ENCODE measurements at places on chromosomes 11 and 22. TPM values are rescaled to one million over a fixed set of nuclear protein-coding genes. Genes with fewer than 3 reads are reported as not detected.

The RAG2 gene
- not detected for total RNA-seq

The MUC5AC gene
- not detected for total RNA-seq

The DSCAML1 gene
- total RNA-seq: 1.3 TPM

The OR5I1 gene
- total RNA-seq: not detected

The TSPAN18 gene
- 46.4 TPM for total RNA-seq

The MUC5B gene
- total RNA-seq: 1.2 TPM

The HBG2 gene
- total RNA-seq: 1.0 TPM

The TOMT gene
- not detected for total RNA-seq

The TMEM41B gene
- total RNA-seq: 71.6 TPM

The TPP1 gene
- 207 TPM for total RNA-seq

The LYVE1 gene
- 108 TPM for total RNA-seq

GRCh38 chr11:21511835-21512440, 680.9 kb upstream of the ANO5 start:
- peak; percentile 72 for DNase-seq

DNA sequence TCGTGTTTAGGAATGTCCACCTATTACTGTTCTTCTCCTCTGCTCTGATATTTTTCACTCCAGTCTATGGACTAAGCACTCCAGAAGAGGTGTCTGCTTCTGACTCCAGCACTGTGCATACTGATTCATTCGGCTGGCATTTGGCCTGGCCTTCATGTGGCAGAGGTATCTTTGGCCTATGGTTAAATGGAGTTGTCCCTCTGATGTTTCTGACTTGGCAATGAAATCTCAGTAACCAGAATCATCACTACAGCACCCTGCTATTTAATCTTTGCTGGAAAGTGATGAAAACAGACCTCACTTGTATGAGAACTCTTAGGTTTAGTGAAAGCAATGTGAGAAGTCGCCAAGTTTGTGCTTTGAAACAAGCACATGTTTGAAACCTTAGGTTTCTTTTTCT, 155.2 kb downstream of the MAML2 start:
- DNase-seq: no peak

DNA sequence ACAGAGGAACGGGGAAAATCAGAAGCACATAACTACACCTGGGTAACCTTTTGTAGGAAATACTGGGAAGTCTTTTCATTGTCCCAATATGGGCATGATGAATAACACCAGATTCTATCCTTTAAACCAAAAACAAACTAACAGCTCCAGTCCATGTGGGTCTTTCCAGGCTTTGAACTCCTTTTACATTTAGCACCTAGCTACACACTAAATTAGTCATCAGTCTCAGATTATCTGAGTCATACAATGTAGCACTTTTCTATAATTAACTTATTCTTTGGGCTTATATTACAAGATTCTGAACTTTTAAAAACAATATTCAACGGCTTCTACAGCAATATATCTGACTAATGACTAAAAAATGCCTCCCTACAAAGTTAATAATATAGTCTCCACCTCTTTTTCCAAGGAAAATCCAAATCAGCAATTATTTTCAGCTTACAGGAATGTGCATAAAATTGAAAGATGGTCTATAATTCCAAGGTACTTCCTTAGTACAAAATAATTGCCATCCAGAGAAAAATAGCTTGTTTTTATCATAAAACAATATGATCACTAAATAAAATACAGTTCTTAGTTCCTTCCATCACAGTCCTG, 26.3 kb downstream of the STK33 start:
- no peak for DNase-seq

GRCh38 chr11:131829725-131830124, 459.3 kb downstream of the NTM start:
- DNase-seq: no peak

DNA sequence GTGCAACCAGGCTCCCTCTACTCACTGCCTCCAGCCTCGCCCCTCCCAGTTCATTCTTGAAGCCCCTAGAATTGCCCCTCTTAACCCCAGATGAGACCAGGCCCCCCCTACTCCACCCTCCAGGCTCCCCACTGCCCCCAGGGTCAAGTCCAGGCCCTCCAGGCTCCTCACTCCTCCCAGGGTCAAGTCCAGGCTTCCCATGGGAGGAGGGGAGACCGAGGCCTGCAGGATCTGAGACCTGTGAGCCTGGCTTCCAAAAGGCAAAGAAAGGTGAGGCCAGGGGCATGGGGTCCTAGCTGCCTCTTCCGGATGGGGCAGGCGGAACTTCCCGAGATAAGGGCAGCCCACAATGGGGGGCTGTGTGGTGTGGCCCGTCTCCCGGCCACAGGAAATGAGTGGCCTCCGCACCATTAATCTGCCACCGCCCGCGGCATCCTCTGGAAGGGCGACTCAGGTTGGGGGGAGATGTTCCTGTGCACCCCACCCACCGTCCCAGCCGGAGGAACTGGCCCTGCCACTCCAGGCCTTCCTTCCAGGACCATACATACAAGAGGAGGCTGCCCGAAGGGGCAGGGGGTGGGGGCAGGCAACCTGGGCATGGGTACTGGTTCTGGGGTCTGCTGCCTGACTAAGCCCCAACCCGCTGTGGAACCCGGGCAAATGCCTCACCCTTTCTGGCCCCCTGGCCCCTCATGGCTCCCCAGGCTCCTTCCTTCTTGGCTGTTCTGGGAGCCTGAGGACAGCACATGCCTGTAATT, 35.1 kb upstream of the WNT11 start:
- no peak for DNase-seq

DNA sequence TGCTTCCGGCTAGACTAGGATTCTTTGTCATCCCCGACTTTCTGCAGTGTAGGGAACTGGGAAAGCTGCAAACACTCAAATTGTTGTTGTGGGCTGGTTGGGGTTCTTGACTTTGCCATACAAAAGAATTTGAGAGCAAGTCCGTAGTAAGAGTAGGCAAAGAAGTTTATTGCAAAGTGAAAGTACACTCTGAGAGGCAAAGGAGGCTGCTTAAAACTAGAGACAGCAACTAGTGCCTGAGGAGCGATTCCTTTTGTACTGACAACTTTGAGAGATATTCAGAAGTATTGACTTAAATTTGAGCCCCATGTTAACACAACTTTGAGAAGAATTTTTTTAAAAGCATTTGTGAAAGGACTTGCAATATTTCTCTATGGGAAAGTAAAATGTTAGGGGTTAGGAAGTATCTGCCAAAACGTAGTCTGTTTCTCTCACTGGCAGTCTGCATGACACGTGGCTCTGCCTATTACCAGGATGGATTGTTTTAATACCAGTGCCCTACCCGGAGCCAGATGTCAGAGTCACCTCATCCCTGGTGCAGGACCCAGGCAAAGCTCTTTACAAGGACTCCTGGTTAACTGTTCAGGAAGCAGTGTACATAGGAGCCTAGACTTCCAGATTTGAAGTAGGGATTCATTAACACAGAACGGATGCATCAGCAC, 85.0 kb upstream of the CLPB start:
- DNase-seq: no peak

DNA sequence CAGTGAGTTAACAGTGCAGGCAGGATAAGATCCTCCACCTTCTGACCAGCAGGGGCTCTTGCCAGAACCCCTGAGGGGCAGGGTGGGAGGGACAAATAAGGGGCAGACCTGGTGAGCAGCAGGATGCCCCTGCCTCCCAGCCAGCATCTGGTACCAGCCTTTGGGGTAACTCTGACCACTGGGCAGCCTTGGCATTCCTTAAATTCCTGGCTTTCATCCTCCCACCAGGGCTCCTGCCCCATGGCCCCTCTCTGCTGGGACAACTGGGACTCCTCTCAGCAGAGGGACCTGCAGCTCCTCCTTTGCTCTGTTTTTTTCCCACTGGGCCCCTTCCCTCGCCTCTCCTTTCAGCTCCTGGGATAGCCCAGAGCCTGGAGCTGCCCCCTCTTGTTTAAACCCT, 98.0 kb upstream of the CD82 start:
- DNase-seq: no peak

- DNase-seq: no peak
These were observed 6.4 kb downstream of the MMP12 start for GRCh38 chr11:102868339-102868738.

DNA sequence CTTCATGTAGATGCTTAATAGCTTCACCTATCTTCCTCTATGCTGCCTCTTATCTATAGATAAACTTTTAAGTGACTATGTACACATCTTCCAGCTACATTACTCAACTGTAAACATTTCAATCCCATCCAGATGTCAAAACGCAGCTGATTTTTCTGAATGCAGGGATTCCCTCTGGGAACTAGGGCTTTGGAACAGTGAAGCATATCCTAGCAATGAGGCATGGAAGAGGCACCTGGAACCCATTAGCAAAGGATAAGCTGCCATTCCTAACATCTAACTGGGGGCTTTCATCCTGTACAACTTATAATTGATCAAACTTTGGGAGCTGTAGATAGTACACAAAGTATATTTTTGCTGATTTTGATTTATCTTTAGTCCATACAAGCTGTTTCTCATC, 40.8 kb upstream of the OPCML start:
- no peak for DNase-seq

DNA sequence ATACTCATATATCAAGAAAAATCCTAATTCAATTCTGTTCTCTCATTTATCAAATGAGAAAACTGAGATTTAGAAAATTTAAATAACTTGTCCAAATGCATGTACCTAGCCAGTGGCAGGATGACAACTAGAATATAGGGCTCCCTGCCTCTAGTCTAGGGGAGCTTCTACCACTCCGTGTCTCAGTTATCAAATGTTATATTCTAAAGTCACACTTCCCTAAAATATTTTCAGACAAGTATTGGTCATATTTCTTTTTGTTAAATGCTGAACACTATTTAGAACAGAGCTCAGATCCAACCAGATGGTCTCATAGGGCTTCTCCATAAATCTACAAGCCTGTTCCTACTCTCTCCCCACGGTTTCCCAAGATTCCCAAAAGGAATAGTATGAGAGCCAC, 26.3 kb downstream of the KCNJ1 start:
- DNase-seq: no peak

DNA sequence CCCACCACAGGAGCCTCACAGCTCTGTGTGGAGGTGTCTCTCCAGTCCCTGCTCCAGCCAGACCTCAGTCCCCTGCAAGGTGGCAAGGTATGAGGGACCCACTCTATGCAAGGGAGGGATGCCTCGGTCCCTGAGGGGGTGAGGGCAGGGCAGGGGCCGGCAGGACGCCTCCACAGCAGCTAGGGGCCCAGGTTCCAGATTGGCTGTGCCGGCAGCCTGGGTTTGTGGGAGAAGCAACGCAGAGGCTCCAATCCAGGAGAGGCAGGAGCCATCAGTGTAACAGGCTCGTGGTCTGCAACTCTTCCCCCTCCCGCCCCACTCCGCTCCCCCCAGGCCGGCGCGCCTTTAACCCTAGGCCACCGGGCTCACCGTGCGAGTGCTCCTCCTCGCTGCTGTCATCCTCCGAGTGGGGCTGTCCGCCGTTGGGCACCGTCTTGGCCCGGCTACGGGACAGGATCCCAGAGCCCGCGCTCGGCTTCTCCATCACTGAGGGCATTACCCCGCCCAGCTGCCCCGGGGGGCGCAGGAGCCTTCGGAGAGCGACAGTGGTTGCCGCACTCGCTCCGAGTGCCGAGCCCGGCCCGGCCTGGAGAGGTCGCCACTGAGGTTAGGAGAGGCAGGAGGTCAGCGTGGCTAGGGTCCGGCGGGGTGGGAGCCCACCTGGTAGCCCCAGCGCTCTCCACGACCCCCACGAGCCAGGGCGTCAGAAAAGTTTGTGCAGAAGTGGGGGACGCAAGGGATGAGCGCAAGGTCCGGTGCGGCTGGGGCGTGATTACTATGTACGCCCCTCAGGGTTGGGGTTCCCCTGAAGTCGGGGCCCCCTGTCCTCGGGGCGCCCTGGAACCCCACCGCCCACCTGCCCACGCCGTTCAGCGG, 765 bp downstream of the RCOR2 start:
- no peak for DNase-seq

DNA sequence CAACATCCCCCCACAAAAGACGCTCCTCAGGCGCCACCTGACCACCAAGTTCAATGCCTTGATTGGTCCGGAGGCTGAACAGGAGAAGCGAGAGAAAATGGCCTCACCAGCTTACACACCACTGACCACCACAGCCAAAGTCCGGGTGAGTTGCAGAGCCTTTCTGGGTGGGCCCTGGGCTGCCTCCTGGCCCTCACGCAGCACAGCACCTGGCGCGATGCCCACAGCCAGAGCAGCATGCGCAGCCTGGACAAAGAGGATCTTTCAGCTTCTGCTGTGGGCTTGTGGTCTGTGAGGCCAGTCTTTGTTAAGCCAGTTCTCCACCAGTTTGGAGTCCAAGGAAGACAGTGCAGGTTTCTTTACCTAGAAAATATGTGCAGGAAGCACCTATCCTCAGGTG, 21.6 kb downstream of the CYB5R2 start:
- DNase-seq: no peak

DNA sequence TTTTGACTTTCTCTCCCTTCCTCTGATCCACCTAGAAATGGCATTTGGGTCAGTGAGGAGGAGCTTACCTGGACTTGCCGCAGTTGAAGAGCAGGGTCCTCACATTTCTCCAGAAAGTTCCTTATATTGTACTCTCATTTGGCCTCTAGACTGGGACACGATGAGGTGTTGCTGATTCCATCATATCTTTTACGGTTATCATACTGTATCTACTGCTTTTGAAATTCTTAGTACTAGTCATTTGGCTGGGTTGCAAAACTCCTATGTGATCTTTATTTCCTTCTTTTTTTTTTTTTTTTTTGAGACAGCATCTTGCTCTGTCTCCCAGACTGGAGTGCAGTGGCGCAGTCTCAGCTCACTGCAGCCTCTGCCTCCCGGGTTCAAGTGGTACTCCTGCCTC, 58.7 kb upstream of the FAM181B start:
- DNase-seq: no peak

- DNase-seq: no peak
These were observed 91.6 kb upstream of the SLC22A12 start for GRCh38 chr11:64499261-64500004.

GRCh38 chr22:49033616-49034015, 794.1 kb downstream of the BRD1 start:
- peak; percentile 37 for DNase-seq

DNA sequence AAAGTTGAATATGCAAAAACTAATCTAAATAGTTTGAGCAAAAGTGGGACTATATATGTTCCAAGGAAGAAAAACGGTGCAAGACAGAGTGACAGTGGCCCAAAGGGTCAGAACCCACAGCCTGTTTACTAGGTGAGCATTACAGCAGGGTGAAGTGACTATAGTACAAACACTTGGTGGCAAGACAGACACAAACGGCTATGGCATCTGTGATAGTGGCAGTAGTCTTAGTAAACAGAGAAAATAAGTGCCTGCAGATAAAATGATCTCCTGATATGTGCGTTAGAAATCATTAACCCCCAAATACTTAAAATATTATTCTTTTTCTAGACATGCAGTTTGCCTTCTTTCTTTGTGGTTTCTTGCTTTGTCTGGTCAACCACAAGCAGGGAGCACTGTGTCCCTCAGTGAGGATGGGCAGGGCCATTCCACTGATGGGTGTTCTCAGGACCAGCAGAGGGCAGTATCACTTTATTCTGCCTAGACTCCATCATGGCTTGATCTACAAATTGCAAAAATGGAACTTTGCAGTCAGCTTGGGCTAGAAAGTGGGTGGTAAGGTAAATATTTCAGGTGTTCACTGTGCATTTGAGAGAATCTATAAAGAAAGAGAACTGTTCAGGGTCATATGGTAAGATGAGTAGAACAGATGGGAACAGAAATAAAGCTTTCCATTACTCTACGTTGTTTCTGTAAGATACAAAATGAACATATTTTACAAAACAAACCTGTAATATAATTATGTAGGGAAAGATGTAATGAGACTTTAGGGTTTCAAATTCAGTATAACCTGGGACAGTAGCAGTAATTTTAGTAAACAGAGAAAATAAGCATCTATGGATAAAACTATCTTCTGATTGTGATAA, 198.2 kb downstream of the SWAP70 start:
- DNase-seq: no peak

- no peak for DNase-seq
These were observed 125.0 kb downstream of the KCNC1 start for GRCh38 chr11:17859552-17859951.

GRCh38 chr11:102985850-102986249, 30.3 kb upstream of the MMP13 start:
- DNase-seq: no peak

Data from upper lobe of right lung (tissue), 1 donor.